ENCODE measurements at places on chromosomes 7 and 10. TPM values are rescaled to one million over a fixed set of nuclear protein-coding genes. Genes with fewer than 3 reads are reported as not detected.

The OR2A12 gene
- not detected for total RNA-seq

The CTBP2 gene
- not detected for total RNA-seq

The OR2A1 gene
- not detected for total RNA-seq

The INA gene
- total RNA-seq: not detected

The PRF1 gene
- 5.8 TPM for total RNA-seq

The FAM241B gene
- not detected for total RNA-seq

The CPA2 gene
- total RNA-seq: not detected

The TAS2R3 gene
- 2.4 TPM for total RNA-seq

The SPDYE5 gene
- not detected for total RNA-seq

The NXPH1 gene
- not detected for total RNA-seq

The ADD3 gene
- total RNA-seq: 100 TPM

Measured in OCI-LY7 (cell line).